Glutamatergic neuron (in vitro differentiated cells): ENCODE measurements at places on chromosomes 16 and 17. TPM values are rescaled to one million over a fixed set of nuclear protein-coding genes. Genes with fewer than 3 reads are reported as not detected.

Gene RAB37
- total RNA-seq = 2.1 TPM

Gene GLYR1
- total RNA-seq = 133 TPM

- no peak for DNase-seq
These were observed 5.5 kb downstream of the FOXC2 start for GRCh38 chr16:86572041-86572521.

Gene IRF8
- total RNA-seq = 1.0 TPM

Gene UMOD
- total RNA-seq = not detected

DNA sequence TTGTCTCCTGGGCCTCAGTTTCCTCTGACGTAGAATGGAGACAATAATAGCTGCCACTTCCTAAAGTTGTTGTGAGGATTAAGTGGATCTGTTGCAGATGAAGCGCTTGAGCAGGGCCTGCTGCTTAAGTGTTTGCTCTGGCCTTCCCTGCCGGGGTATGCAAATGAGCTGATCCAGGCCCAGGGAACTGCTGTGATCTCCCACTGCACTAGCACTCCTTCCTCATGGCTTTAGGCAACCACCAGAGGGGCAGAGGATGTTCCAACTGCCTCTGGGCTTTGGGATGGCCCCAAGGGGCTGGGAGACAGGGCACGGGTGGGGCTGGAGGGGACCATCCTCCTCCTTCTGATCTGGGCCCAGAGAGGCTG, 6.2 kb downstream of the SBK1 start:
- no peak for DNase-seq

GRCh38 chr16:23160574-23160973, 11.3 kb upstream of the USP31 start:
- no peak for DNase-seq

Gene SHCBP1
- 2.4 TPM for total RNA-seq

DNA sequence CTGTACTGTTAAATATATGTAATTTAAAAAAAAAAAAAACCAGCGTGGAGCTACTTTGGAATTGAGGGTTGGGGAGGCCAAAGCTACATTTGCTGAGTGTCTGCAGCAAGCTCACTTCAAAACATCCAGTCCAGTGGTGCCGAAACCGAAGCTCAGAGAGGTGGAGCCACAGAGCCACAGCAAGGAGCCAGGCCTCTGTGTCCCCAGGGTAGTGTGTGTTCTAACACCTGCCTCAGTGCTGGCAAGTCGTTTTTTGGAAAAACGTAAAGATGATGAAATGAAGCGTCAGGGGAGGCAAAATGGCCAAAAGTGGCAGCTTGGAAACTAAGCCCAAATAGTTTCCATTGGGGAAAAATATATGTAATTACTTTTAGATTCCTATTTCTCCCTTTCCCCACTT, 36.1 kb upstream of the MRC2 start:
- no peak for DNase-seq

Gene LPCAT2
- total RNA-seq = 1.8 TPM

- DNase-seq = peak; percentile 76
These were observed at the start of the genes ARSG and SLC16A6 for GRCh38 chr17:68290955-68291835. TSS of gene ARSG (plus strand) at chr17:68291495. CDS start at chr17:68307494, 15,999 bp downstream. TSS of gene SLC16A6 (minus strand) at chr17:68291127. CDS start at chr17:68278320, 12,807 bp downstream.

Gene SLC25A19
- 9.3 TPM for total RNA-seq

DNA sequence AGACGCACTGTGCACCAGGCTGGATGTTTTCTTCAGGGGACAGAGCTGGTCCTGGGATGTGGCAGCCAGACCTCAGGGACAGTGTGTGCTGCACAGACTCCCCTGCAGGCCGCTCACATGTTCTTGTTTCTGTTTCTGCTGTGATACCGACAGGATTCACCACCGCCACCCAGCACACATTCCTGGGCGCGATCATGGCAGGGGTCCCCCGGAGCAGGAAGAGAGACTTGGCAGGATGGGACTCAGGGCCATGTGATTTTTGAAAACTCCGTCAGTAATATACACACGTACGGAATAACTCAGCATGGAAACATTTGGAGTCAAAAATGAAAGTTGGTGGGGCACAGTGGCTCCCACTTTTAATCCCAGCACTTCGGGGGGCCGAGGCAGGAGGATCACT, 79.0 kb downstream of the HAPSTR1 start:
- no peak for DNase-seq

DNA sequence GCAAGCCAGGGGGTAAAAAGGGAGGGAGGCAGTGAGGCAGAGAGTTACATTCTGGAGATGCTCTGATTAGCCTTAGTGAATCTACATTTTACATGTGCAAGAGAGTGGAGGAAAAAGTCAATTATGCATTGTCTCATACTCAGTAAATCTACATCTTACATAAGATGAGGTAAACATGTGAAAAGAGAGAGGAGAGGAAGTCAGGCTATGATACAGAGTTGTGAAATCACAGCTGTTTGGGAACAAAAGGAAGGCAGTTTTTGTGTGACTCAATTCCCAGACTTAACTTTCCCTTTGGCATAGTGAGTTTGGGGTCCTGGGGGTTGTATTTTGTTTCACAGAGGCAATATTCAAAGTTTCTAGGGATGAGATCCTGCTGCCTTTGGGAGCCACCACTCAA, 67.8 kb downstream of the GP2 start:
- DNase-seq = no peak

DNA sequence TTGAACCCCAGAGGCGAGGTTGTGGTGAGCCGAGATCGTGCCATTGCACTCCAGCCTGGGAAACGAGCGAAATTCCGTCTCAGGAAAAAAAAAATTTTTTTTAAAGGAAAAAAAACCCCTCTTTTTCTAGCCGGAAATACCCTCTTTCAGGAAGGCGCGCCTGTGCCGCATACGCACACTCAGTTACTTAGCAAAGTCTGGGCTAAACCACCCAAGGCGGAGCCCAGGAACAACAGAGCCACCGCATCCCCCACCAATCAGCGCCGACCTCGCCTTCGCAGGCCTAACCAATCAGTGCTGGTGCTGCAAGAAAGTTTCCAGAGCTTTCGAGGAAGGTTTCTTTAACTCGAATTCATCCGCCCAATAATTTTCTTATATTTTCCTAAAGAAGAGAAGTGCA, 510.4 kb downstream of the KCNJ18 start:
- no peak for DNase-seq

Gene CD19
- total RNA-seq = 0.27 TPM

GRCh38 chr16:23728112-23728477, 15.1 kb upstream of the ERN2 start:
- DNase-seq = no peak

GRCh38 chr16:84408856-84409255, 40.5 kb downstream of the ATP2C2 start:
- DNase-seq = no peak

GRCh38 chr16:56625943-56626654, 518 bp downstream of the MT1E start:
- no peak for DNase-seq

DNA sequence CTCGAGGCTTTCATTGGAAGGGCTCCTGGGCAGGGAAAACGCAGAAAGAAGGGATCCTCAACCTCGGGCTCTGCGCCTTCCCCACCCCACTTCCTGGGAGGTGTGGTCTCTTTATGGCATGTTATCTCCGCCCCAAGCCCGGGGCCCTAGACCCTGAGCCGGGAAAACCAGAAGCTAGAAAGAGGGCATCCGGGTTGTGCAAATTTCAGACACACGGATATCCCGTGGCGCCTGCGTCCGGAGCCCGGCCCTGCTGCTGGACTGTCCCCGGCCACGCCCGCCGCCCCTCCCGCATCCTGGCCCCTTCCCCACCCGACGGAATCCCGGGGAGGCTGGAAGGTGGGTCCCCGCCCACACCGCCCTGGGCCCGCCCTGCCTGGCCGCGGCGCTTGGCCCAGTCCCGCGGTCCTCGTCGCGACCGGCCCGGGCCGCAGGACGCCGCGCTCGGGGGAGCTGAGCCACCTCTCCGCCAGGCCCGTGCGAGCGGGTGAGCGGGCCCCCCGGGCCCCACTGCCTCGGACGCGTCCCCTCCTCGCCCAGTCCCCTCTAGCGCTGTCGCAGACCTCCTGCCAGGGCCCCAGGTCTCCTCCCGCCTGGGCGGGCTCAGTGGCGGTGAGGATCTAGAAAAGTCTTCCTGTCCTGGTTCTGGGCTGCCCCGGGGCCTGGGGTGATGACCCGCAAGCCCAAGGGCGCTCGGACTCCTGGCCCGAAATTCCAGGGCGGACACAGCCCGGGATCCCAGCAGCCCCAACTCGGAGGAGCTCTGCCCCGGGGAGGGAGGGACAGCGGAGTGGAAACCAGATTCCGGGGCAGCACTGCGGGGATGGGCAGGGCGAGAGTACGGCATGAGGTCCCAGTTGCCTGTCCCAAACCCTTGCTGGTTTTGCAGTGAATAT, at the start of gene SLC16A5:
TSS of gene SLC16A5 (plus strand) at position 397 of the 896 bp plus-strand sequence. CDS start 5,683 bp downstream, outside the sequence.
- peak; percentile 62 for DNase-seq

Gene KRT31
- not detected for total RNA-seq

DNA sequence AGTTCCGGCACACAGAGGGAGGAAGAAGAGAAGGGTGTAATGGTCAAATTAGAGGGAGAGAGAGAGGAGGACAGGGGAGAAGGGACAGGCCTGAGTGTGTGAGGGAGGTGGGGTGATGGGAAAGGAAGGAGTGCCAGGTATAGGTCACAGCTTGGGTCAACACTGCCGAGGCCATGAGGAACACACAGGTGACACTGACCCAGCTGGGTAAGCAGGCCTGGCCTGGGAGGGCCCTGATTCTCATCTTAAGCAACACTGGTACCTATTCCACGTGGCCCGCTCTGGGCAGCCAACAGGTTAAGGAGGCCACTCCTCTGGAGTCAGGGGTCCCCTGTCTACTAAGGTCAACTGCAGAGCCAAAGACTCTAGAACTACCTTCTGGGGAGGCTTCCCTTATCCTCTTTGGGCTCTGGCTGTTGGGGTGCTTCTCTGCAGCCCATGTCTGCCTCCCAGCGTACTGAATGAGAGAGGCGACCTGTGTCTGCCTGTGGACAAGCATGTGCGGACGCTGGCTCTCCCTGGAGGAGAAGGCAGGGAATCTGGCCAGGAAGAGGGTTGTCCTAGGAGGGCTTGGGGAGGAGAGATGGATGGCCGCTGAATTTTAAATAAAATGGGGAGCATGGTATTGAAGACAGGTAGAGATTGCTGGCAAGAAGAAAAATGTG, 57.6 kb downstream of the RGS9 start:
- DNase-seq = no peak

- peak; percentile 74 for DNase-seq
These were observed 9.9 kb downstream of the TBX2 start for GRCh38 chr17:61409301-61410112.

Gene WNK4
- 2.7 TPM for total RNA-seq

DNA sequence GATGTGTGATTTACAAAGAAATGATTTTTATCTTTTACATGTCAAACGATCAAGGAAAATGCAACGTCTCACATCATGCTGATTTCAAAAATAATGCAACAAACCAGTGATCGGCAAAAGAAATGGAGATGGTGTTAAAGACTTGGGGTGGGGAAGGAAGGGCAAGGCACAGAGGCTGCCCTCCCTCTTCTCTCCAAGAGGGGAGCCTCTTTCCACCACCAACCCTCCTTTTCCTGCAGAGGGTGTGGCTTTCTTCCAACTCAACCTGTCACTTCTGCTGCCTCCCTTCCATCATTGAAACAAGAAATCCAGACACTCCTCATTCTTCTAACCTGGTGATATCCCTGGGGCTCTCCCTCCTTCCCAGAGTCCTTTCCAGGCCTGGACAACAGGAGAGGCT, 320.8 kb downstream of the SLC39A11 start:
- DNase-seq = no peak

Gene MT1A
- not detected for total RNA-seq

DNA sequence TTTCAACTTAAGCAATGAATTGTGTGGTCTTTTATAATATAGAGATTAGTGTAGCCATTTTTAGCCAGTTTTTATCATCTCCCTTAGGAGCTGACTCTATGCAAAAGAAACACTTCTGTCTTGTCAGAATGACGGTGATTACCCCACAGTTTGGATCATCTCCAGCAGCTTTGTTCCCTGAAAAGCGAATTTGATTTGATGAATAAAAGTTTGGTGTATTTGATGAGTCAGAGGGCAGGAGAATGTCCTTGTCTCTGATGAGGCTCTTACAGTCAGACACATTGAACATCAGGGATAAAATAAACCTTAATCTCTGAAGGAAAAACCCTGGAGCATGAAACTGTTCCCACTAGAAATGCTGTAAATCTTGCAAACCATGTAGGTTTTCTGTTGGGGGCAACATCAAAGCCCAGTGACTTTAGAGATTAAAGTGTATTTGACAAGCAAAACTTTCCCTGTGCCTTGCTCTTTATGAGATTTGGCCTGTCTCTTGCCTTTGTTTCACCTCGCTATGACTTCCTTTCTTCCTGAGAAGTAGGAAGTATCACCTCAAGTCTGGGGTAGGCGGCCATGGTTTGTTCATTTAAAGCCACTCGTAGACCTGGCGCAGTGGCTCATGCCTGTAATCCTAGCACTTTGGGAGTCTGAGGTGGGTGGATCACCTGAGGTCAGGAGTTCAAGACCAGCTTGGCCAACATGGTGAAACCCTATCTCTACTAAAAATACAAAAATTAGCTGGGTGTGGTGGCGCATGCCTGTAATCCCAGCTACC, 209.3 kb downstream of the FTO start:
- no peak for DNase-seq

- DNase-seq = no peak
These were observed 10.2 kb upstream of the CENPT start for GRCh38 chr16:67857547-67858233.

DNA sequence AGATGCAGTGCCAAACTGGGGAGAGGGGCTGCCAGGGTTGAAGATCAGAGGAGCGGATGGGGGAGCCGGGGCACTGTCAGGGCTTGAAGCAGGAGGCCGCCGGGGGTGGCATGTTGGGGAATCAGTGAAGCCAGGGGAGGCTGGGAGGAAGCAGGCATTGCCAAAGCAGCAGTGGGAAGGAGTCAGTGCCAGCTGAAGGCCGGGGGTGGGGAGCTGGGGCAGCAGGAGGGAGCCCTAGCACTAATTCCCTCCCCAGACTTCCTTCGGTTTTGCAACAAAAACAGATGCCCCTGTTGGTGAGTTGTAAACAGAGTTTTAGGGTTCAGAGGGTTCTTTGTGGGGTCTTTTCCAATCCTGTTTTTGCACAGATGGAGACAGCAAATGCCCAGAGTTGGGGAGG, 10.9 kb upstream of the TAC4 start:
- no peak for DNase-seq

Gene IRX5
- 4.7 TPM for total RNA-seq

DNA sequence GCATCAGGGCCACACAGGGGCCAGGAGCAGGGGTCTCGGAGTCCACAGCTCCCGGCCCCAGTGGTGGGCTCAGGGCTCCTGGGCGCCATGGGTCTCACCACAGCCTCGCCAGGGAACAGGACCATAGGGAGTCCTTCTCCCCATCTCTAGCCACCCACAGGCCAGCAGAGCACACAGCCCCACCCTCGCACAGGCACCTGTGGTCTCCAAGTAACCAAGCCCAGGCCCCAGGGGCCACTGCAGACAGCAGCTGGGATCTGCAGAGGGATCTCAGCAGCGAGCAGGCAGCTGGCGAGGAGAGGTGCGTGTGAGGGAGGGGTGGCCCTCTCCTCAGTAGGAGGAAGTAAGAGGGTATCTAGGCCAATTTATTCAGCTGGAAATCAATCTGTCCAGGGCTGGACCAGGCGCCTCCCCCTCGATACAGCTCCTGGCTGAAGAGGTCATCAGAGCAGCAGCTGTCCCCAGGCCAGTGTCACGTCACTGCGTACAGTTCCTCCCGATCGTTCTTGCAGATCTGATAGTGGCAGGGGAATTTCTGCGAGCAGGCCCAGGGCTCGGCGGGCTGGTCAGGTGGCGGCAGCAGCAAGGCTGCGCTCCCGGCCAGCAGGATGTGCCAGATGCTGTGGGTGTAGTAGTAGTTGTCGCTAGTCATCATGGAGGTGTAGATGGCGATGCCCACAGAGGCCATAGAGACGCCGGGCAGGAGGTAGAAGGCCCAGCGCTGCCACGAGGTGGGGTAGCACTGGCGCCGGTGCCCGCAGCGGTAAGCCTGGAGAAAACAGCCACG, 1.4 kb upstream of the MRPL28 start:
- DNase-seq = peak; percentile 55

Gene CSH1
- total RNA-seq = not detected

GRCh38 chr17:19759568-19760549, 11.8 kb upstream of the ALDH3A1 start:
- no peak for DNase-seq
